ENCODE measurements at places on chromosomes 16 and 17.

GRCh38 chr17:9218064-9218635, 196.8 kb downstream of the NTN1 start:
- DNase-seq, result no peak

GRCh38 chr16:66525396-66526180, 24.3 kb downstream of the TK2 start:
- DNase-seq, result no peak

GRCh38 chr17:65078441-65079160, 22.1 kb upstream of the GNA13 start:
- DNase-seq, result no peak

DNA sequence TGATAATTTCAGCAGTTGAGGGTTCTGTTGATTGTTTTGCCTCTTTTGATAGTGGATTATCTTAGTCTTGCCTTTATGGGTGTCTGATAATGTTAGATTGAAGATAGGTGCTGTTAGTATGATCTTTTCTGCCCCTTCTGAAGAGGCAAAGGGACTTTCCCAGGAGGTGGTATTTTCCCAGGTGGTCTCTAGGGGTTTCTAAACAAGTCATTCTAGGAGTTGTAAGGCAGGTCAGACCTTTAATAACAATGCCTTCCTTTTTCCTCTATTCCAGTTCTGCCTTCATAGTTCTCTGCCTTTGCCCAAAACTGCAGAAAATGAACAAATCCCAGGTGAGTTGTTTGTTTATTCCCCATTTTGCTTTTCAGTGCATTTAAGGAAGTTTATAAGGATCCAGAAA, 4.3 kb downstream of the ZFP1 start:
- DNase-seq, result no peak

- no peak for DNase-seq
Measured at GRCh38 chr16:80997139-80997798, 9.4 kb downstream of the CMC2 start.

DNA sequence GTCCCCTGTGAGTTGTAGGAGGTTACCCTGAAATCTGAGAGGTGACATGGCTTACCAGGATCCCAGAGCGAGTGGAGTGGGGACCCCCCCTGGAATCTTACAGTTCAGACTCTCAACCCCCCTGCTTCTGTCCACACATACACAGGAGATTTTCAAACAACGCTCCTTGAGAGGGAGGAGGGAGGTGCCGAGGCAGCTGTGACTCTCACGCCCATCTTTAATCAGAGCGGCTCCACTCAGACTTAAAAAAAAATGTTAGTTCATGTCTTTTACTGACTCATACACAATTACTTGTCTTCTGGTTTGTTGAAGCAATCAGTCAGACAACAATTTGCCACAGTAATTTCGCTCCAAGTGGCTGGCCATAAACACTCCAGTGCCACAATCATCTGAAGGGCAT, 15.4 kb upstream of the TMEM220 start:
- no peak for DNase-seq

DNA sequence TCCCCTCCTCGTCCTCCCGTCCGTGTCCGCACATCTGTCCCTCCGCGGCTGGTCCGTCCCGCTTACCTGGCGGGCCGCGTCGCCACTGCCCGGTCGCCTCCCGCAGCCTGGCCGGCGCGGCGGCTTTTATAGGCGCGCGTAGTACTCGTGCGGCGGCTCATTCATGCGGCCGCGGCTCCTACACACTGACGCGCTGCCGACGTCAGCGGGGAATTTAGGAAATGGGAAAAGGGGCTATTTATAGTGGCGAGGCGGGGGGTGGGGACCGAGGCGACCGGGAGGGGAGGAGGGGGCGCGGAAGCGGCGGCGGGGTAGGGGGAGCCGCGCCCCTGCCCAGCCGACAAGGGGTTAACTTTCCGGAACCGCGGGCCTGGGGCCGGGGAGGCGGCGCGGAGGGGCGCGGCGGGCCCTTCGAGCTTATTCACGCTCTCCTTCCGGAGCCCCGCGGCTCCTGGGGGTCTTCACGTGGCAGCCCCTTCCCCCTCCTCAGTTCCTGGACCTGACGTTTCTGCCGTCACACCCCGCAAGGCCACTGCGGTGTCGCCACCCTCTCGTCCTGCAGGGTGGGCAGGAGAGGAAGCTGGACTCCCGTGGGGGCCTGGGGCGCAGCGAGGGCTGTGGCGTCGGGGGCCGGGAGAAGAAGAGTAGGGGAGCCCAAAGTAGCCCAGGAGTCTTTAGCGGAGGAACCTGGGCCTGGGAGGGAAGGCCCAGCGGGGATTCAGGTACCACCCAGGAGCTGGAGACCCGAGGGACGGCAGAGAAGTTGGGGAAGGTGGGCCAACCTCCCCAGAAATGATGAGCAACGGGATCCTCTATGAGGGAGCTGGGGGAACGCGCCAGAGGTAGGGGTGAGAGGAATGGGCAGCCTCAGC, 3.6 kb upstream of the HIC1 start:
- DNase-seq, result no peak

DNA sequence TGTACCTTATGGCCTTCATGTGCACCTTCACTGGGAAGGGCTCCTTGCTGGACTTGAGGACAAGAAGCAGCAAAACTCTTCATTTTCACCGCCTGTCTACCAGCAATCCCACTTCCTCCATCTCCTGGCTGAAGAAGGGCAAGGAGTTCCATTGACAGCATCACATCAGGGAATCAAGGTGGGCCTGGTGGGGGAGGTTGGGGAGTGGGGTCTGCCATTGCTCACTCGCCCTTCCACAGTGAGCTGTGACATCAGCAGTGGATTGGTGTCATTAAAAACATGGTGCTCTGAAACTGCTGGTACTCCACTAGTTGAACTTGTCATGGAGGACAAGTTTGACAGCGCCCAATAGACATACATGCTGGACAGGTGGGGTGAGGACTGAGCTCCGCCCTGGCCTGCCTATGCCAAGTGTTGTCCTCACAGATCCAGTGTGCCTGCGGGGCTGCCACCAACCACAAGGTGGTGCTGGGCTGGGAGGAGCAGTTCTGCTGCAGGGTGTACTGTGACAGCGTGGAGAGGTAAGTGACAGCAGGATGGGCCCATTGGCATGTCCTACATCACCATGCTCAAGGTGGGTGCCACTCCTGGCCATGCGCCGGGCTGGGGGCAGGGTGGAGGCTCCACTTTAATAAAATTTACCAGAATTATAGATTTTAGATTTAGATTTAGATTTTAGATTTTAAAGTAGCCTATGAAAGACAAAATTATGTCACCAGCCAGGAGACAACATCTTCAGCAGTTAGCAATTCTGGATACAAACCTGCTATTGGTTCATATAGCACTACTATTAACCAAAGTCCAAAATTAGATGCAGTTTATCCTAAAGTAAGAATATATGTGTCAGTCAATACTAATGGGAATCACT, 1729.1 kb downstream of the TP53TG3F start:
- no peak for DNase-seq

GRCh38 chr16:31477220-31478216, 5.4 kb upstream of the SLC5A2 start:
- DNase-seq, result no peak

DNA sequence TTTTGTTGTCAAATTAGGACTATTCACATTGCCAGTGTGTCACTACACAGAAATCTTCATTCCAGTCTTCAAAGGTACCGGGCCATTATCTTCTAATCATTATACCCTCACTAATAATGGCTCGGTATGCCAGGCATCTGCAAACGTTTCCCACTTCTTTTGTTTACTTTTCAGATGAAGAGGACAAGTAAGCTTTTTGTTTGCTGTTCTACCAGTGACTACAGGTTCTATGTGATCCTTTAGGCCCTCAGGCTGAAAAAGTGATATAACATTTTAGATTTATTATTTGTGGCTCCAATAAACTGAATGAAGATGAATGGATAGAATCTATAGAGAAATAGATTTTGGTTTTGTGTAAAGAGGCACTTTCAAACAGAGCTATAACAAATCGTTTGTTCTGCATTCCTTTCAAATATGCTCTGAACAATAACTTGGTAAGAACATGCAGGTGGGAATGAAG, 403 bp upstream of the KRTAP3-1 start:
- DNase-seq, result no peak

- DNase-seq, result no peak
Measured at GRCh38 chr17:82243648-82244412, 15.0 kb downstream of the SLC16A3 start.

GRCh38 chr17:32318071-32318470, 23.9 kb downstream of the C17orf75 start:
- no peak for DNase-seq

DNA sequence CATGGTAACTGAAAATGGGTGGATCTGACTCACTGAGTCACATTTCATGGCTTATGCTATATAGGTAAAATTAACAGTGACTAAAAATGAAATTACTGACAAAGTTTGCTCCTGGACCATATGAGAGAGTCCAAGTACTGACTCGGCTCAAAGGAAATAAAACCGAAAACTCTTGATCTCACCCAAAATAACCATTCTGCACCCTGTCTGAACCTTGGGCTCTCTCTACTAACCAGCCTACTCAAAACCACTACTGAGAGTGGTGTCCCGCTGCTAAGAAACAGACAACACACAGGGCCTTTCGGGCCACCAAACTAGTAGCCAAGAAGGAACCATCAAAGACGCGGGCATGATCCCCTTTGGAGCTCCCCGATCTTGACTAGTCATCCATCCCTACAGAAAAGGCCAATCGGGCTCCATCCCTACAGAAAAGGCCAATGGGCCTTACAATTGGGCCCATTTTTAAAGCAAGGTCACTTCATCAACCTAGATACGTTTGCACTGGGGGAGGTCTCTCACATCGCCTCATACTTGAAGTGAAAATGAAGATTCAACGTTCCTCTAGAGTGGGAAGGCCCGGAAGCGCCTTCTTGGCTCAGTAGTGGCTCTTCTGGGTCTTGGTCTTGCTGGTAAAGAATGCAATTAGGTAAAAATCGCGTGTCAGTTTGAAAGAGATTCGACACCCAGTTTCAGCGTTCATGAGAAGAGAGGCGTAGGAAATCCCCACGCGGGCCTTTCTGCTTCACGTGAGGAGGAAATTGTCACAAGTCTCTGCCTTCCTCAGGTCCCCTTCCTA, 720 bp upstream of the ZPBP2 start:
- peak; percentile 29 for DNase-seq

DNA sequence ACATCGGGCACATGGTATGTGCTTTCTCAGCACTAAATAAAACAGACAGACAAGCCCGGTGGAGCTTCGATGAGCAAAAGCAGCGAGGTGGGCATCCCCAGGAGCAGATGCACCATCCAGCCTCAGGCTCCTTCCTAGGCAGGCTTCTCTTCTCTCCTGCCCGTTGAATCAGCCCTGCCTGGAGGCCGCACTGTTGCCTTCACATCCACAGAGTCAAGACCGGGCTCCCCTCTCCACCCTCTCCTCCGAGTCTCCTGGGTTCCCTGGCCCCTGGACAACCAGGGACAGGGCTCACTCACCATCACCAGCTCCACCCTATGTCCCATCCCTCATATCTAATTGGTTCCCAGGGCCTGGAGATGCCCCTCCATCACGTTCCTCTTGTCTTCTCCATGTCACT, 79.7 kb upstream of the RCVRN start:
- DNase-seq, result no peak

DNA sequence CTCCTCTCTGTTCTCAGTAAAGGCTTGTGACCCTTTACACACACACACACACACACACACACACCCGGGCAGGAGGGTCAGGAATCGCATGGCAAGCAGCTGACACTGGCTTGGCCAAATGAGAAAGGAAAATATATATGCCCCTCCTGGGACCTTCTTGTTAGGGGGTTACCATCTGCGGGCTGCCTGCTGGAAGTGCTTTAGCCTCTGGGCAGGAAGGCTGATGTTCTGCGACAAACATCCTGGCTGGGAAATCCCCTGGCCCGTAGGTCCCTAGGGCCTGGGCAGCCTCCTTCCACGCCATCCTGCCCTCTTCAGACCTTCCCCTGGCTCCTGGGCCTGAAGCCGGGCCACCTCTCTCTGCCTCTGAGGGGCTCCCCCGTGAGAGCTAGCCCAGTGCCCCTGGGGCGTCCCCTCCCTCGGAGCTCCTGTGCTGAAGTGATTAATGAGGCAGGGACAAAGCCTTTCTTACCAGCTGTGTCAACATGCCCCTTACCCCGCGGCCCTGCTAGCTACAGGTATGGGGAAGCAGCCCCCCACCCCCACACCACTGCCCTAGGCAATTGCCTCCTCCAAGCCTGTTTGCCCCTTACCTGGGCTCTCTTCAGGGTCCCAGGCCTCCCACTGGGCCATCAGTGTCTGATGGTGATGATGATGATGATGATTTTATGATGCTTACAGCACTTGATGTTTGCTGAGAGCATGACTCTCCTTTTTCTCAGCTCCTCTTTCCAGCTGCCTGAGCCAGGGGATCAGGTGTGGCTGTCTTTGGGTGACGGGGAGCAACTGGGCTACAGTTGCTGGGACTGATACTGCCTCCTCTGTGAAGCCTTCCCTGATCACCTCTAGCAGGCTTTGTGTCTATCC, 32.8 kb upstream of the ETV4 start:
- DNase-seq, result peak; percentile 4

DNA sequence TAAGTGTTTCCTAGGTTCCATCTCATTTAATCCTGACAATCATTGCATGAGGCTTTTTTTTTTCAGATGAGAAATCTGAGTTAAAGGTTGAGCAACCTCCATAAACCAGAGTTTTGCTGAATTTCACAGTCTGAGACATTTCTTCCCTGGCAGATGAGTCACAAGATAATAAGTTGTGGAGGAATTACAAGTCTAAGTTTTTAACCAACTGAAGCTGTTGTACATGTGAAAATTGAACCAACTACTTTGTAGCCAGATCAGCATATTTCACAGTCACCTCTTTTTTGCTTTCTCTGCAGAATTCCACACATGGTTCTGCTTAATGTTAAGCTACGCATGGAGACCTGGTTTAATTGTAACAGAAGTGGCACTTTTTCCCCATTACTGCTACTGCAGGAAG, 765.6 kb downstream of the CDH11 start:
- DNase-seq, result no peak

GRCh38 chr16:75319513-75320411, 68.3 kb upstream of the BCAR1 start:
- no peak for DNase-seq

DNA sequence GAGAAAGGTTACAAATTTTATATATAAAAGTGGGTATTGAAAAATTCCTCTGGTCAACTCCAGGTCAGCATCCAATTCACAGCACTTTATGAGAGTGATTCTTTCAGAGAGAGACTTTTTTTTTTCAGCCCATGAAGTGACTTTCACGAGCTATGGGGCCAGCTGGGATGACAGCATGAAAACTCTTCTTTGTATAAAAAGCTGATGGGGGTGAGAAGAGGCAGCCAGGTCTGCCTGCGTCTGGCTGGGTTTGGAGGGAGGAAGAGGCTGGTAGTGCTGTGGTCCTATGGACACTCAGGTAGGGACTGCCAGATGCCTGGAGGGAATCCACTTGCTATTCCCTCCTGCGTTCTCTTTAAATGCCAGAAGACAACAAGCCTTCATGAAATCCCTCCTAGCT, 250.6 kb downstream of the UTP18 start:
- DNase-seq, result no peak

- DNase-seq, result no peak
Measured at GRCh38 chr17:81489012-81489997, 23.3 kb downstream of the ACTG1 start.
